ENCODE measurements at places on chromosomes 12 and 14. TPM values are rescaled to one million over a fixed set of nuclear protein-coding genes. Genes with fewer than 3 reads are reported as not detected.

GRCh38 chr14:76051717-76052465, 66.3 kb downstream of the IFT43 start:
- no peak for DNase-seq

DNA sequence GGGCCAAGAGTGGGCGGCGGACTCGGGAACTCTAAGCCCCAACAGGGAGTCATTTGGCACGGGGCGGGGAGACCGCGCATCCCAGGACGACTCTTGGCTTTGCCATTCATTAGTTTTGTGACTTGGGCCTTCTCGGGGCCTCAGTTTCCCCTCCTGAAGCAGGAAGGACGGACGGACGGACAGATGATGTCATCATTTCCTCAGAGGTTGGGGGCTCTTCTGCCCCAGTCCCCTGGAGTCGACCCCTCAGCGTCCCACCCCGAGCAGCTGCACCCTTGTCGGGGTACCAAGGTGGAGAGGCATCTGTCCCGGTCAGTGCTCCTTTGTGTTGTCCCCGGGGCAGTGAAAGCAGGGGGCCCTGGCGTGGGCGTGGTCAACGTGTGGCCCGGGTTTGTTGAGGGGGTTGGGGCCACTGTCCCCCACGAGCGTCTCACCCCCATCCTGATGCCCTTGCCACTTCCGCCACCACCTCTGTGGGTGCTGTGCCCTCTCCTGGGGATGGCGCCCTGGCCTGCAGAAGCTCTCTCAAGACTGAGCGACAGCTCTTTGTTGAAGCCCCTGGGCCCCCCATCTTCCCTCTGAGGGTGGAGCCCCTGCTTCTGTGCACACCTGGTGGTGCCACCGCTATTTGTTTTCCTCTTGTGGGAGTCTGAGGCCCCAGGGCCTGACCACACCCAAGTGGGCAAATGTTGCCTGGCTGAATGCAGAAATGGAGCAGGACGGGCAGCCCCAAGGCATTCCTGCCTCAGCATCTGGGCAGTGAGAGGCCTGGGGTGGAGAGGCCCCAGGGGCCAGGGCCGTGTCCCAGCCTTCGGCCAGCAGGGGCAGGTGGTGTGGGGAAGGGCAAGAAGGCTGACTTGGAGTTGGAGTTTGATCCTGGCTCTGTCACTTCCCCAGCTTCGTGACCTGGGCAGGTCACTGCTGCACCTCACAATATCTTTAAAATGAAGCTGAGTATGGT, 896 bp downstream of the HHIPL1 start:
- DNase-seq, result no peak

- DNase-seq, result no peak
These were observed 152.4 kb upstream of the PWP1 start for GRCh38 chr12:107533218-107533617.

GRCh38 chr14:106315436-106315835, 789.1 kb downstream of the TMEM121 start:
- DNase-seq, result no peak

- DNase-seq, result no peak
These were observed 67.2 kb downstream of the PTPRR start for GRCh38 chr12:70853326-70853725.

DNA sequence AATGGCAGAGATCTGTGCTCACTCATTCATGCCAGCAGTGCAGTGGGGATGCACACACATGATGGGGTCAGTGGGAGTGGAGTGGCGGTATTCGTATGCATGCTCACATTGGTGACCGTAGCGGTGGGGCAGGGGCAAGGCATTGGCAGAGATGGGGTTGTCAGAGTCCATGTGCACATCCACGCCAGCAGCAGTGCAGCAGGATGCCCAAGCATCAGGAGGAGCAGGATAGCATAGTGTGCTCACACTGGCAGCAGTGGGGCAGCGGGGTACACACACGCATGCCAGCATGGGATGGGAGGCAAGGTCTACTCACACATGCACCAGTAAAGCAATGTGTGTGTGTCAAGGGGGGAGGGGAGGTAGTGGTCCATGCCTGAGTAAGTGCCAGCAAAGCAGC, 89.4 kb upstream of the GARIN6 start:
- no peak for DNase-seq

DNA sequence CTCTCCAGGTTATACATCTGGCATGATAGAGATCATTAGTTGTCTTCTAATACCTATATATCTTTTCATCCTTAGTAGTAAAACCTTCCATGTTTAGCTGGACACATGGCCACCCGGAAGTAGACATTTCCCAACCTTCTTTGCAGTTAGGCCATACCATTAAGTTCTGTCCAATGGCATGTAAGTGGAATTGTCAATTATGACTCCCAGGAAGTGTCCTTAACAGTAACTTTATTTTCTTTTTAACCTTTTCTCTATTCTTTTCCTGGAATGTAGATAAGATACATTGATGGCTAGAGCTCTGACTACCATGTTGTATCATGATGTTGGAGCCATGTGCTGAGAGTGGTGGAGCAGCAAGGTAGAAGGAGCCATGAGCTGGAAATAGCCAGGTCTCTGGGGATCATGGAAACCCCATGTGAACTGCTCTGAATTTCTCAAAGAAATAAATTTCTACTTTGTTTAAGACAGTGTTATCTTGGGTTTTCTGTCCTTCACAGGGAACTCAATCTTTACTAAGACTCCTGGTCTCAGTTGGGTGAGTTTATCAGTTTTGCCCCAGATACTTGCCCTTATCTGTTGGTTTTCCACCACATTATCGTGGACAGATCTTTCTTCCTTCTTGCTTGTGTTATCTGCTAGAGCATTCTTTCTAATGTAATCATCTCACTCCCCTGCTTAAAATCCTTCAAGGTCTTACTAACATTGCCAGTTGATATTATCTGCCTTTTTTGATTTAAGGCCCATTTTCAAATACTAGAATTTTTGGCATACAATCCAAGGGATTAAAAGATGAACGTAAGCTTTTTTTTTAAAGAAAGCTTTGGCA, 5.1 kb upstream of the LTA4H start:
- no peak for DNase-seq

- no peak for DNase-seq
These were observed 118.6 kb downstream of the PLXNC1 start for GRCh38 chr12:94266796-94267536.

DNA sequence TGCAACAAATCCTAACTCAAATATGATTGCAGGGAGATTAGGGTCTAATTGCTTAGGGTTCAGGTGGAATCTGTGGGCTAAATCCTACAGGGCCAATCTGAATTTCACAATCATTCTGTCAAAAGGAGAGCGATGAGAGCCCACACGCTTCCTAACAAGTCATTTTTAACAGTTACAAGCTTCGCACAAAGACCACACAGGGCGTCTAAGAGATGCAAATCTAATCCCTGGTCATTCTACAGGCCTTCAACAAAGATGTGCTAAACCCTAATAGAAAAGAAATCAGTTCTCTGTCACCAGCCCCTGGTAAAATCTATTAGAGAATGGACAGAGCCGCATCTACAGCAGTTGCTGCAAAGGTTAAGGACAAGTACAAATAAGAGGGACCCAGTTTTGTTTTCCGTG, 15.3 kb downstream of the NKX2-1 start:
- no peak for DNase-seq

- no peak for DNase-seq
These were observed 22.7 kb upstream of the ANKRD9 start for GRCh38 chr14:102532204-102532658.

GRCh38 chr12:95637471-95638155, 86.3 kb upstream of the USP44 start:
- no peak for DNase-seq

- DNase-seq, result no peak
These were observed 1765.0 kb upstream of the FLRT2 start for GRCh38 chr14:83764656-83765599.

DNA sequence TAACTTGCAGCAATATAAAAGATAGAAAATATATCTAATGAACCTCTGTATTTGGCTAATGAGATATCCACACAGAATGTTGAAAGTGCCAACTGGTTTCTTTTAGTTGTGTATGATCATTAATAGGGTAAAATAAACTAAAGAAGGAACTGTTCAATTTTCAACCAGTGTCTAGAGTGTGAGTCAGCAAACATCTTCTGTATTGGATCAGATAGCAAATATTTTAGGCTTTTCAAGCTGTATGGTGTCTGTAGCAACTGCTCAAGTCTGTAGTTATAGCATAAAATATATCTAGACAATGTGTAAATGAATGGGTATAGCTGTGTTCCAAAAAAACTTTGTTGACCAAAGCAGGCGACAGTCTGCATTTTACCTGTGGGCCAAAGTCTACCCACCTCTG, 23.5 kb upstream of the NOVA1 start:
- DNase-seq, result no peak

GRCh38 chr14:52327374-52328226, 13.5 kb downstream of the PTGER2 start:
- DNase-seq, result no peak

DNA sequence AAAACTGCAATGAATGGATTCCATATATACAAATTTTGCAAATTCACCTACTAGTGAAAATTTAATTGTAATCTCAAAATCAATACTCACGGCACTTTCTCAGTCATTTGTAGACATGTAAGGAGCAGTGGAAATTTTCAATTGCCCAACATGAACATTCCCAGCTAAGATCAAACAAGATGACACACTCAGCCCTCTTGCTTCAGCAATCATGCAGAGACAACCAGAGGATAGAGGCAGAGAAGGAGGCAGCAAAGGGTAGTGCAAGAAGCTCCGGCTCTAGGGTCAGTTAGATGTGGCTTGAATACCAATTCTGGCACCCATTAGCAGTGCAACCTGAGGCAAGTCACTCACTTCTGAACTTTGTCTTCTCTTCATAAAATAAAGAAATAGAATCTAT, 91.5 kb upstream of the SLC35F4 start:
- DNase-seq, result no peak

GRCh38 chr12:123094349-123095077, 56.4 kb downstream of the PITPNM2 start:
- DNase-seq, result no peak

DNA sequence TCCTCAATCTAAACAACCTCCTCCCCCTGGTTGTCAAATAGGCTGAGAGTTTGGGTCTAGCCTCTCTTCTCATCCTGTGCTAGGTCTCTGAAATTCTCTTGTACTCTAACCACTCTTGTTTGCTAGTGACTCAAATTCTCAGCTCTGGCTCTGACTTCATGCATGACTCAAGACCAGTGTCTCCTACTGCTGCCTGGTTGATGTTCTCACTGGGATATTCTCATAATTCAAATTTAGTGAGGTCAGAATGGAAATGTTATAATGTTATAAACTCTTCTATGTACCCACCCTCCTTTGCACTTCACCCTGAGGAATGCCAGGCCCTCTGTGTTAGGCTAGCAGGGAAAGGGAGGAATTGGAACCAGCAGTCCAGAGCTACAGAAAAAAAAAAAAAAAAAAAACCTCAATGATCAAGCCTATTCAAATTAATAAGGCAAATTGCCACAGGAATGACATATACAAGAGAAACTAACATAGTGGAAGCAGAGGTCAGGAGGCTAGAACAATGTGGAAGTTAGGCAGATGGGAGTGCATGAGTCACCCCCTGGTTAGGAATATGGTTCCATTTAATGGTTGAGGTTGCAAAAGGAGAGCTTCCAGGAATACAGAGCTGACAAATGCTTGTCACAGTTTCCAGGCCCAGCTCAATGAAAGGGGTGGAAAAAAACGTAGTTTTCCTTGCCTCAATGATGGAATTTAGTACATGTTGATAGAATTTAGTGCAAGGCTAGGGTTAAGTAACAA, 459.5 kb downstream of the RMST start:
- no peak for DNase-seq

DNA sequence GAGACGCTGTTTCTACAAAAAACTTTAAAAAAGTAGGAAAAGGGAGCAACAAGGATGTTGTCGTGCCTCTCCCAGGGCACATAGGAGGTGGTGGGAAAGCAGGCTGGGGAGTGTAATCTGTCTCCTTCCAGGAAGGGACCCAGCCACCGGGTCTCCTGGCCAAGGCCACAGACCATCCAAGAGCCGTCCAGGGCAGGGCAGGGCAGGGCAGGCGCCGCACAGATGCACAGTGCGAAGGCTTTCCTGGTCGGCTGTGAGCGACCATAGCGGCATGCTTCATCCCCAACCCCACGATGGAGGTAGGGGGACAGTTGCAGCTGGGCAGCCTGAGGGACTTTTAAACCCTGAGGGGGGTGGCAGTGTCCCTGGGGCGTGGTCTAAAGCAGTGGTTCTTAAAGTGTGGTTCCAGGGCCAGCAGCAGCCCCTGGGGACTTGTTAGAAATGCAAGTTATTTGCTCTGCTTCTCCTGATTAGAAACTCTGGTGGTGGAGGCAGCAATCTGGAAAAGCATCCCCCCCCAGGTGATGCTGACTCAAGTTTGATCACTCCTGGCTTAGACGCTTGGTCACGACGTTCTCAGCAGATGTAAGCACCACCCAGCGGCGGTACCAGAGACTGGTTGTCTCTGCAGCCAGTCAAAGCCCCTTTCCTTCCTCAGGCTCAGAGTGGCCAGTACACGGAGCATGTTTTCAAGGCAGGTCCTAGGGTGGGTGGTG, 197.4 kb upstream of the PRMT8 start:
- no peak for DNase-seq

GRCh38 chr12:51942501-51943000, 8.9 kb upstream of the ACVR1B start:
- no peak for DNase-seq

DNA sequence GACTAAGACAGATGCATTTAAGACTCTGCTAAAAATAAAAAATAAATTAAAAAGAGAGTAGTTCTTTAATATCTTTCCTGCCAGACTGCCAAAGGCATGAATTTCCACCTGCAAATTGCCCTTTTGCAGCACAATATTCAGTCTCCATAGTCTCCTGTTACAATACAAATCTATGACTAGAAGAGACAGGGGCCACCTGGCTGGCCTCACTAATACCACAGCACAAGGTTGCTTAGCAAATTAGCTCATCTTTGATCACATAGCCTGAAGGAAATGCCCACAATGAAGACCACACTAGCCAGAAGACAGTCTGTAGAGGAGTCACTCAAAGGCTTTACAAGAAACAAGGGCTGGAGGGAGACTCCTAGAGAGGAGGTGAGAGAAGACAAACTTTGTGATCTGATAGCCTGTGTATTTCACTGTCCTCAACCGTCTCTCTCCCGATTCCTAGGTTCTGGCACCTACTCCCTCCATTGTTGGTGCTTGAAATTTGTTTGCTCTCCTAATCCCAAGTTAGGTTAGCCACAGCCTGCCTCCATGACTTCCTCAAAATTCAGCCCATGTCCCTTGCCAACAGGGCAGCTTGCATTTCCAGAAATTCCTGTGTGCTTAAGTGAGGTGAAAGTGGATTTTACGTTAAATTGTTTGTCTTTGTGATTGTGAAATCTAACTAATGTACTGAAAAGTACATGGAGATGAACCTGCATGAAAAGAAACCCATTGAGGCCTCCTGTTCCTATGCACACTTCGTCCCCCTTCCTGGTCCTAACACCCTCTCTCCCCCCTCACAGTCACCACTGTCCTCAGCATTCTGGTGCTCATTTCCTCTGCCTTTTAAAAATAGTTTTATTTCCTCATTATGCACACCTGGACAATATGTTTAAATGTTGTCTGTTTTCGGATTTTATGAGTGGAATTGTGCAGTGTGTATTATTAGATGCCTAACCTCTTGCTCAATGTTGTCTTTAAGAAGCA, 88.7 kb upstream of the PLXNC1 start:
- DNase-seq, result no peak

GRCh38 chr14:104544362-104544961, 35.1 kb upstream of the C14orf180 start:
- peak; percentile 33 for DNase-seq

CLEC9A gene
- not detected for total RNA-seq

CIT gene
- total RNA-seq, result 60.9 TPM

PELI2 gene
- 28.8 TPM for total RNA-seq

ZFYVE21 gene
- total RNA-seq, result 53.4 TPM

ISCU gene
- total RNA-seq, result 82.3 TPM

ESPL1 gene
- total RNA-seq, result 52.7 TPM

KRT74 gene
- not detected for total RNA-seq
